ENCODE measurements at places on chromosomes 1 and 21.

- no peak for DNase-seq
Measured at GRCh38 chr1:165217958-165218357, 138.6 kb downstream of the LMX1A start.

DNA sequence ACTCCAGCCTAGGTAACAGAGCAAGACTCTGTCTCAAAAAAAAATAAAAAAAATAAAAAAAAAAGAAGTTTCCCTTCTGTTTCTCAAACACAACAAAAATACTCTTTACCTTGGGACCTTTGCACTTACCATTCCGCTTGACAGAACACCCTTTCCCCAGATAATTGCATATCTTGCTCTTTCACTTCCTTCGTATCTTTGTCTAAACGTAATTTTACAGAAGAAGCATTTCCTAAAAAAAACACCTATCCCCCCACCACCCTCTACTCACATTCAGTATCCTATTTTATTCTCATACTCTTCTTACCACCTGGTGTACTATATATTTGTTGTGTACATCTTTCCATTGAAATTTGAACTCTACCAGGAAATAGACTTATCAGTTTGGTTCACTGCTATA, 32.7 kb downstream of the ASH1L start:
- DNase-seq, result no peak

DNA sequence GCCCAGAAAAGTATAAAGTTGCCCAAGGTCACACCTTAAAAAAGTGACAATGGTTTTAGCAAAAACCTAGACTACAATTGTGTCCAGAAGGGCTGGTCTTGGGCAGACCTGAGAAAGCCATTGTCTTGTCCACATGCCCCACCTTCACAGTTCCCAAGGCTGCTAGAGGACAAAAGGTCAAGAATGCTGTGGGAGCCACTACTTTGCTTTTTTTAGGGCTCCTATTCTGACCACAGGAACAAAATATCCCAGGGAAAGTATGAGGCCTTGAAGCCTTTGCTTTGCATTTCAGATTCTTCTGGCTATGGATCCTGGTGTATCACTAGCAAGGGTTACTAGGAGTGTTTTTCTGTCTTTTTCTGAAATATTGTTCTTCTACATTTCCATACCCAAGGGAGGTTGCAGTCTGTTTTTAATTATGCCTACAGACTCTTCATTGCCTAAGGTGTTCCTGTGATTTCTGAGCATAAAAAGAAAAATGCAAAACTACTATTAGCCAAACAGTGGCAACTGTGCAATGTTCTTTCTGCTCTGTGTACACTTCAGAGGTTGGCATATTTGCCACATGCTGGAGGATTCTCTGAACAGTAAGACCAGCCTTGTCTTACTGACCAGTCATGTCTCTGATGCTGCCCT, 10.7 kb downstream of the C1orf162 start:
- DNase-seq, result no peak

- DNase-seq, result no peak
Measured at GRCh38 chr21:37552496-37553029, 186.0 kb downstream of the DYRK1A start.

- DNase-seq, result no peak
Measured at GRCh38 chr1:65360648-65361047, 51.3 kb downstream of the DNAJC6 start.

- no peak for DNase-seq
Measured at GRCh38 chr1:107950464-107950863, 14.5 kb downstream of the VAV3 start.

GRCh38 chr1:149879556-149879955, 19.8 kb upstream of the BOLA1 start:
- no peak for DNase-seq

DNA sequence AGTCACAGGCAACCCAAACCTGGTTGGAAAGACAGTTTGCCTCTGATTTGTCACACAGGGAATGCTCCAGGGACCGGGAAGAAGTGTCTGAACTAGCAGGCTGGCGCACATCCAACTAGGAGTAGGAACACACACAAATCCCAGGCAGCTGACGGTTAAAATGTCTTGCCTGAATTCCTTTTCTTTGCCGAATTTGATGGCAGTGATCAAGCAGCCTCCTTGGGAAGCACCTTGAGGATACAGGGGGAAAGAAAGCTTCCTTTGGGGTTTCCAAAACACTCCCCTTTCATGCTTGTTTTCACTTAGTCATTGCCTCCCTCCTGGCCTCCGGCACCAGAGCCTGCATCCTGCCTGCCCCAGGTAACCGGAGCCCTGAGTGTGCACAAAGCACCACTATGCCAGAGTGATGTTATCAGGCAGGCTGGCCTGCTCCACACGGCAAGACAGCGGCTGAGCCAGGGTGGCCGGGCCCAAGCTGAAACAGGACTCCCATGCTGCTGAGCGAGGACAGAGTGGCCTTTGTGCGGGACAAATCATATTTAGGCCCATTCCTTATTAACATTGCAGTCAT, 193.8 kb downstream of the LMX1A start:
- peak; percentile 80 for DNase-seq

DNA sequence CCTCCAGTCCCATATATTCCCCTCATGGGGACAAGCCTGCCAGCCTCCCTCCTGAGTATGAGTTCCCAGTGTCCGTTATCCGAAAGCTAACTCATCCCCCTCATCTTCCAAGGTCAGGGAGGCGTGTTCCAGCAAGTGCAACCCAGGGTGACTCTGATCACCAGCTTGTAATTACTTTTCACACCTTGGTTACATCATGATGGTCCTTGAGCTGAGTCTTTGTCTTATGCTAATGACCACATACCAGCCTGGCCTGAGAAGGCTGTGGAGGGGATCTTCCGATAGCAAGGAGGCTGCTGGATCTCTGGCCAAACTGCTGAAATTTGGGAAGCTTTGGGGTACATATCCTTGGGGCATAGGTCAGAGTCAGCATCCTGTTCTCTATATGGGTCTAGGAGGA, 99.6 kb downstream of the DDX20 start:
- DNase-seq, result no peak

DNA sequence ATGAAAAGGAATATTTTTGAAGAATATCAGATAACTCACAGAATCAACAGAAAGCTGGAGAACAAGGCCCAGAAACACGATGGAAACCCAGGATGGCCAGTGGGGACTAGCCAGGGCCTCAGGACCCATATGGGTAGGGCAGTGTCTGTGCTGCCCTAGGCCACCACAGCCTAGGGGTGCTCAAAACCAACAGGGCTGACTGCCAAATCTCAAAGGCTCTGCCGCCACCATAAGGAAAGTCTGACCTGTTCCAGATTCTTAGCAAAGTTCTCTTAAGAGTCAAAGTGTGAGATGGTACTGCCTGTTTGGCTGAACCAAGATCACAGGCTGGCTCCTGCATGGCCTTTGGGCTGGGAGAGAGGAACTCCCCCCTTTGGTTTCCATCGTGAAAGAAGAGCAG, 164.7 kb upstream of the CTTNBP2NL start:
- DNase-seq, result no peak

- no peak for DNase-seq
Measured at GRCh38 chr1:240285540-240285939, 193.9 kb downstream of the FMN2 start.
